RCC 7860 (cell line): ENCODE measurements at places on chromosomes 16 and 17.

DNA sequence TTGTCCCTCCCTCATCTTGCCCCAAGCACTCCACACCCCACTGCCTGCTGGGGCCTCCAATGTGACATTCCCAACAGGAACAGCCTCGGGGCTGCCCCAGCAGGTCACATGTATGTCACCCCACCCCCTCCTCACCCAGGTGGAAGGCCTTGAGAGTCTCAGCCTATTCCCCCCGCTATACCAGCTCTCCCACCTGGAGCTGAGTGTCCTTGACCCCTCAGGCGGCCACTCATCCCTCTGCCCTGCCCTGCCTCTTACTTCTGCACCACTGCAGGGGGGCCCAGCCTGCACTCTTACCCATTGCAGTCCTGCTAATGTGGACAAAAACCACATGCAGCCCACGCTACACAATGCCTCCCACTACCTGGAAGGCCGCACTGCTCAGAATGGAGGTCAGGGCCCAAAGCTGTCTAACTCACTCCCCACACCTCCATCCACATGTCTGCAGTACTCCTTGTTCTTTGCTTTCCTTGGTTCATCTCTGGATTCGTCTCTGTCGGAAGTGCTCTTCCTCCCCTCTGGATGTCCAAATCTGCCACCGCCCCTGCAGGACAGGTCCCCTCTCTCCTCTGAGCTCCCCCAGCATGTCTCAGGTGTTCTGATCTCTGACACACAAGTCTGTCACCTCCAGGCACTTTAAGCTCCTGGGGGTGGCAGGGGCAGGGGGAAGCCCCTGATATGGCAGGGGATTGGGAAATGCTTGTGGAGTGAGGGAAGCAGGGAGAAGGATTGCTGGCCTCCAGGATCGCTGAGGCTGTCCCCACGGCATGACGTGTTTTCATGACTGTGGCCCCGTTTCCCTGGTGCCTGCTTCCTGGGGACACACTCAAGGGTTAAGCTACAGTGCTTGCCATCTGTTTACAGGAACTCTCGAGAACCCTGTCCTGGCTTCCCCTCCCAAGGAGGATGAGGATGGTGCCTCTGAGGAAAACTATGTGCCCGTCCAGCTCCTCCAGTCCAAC, 20.8 kb downstream of the TRPV2 start:
- no peak for DNase-seq

DNA sequence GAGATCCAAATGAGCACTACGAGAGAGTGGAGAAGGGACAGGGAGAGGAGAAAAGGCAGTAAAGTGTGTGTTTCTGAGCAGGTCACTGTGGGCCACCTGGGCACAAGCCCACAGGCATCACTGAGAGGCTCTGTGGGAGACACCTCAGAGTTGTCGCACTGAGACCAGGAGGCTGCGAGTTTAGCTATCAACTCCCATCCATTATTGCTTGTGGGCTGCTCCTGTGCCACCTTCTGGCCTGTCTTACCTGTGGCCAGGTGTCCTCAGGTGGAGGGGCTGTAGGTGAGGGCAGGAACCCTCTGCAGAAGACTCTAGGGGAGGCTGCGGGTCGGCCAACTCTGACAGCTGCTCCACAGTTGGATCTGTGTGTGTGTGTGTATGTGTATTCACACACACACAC, 2.5 kb upstream of the PRR29 start:
- DNase-seq = no peak

GRCh38 chr17:78674595-78675315, 97.6 kb upstream of the DNAH17 start:
- no peak for DNase-seq

- DNase-seq = no peak
Measured at GRCh38 chr17:55620945-55621344, 101.7 kb downstream of the TMEM100 start.

DNA sequence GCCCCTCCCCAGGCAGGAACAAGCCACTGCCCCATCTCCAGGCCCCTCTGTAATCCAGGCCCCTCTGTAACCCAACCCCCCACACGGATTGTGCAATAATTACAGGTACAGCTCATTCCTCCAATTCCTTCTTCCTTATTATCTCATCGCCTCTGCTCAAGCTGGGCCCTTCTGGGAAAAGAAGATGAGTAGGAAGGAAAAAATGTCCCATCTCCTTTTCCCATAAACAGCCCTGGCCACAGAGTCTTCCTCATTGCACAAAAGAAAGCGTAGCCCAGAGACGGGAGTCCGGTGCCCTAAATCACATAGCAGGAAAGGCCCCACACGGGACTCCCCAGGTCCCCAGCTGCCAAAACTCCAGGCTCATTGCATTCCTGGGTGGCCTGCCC, 3.6 kb upstream of the LITAFD start:
- DNase-seq = peak; percentile 84

GRCh38 chr17:75808905-75809621, 24.5 kb downstream of the UNK start:
- DNase-seq = peak; percentile 51

- no peak for DNase-seq
Measured at GRCh38 chr16:8899709-8900317, 17.7 kb downstream of the LITAFD start.

- no peak for DNase-seq
Measured at GRCh38 chr17:72079700-72080099, 41.1 kb upstream of the SOX9 start.

- DNase-seq = no peak
Measured at GRCh38 chr17:49859991-49860953, 12.4 kb upstream of the TAC4 start.

DNA sequence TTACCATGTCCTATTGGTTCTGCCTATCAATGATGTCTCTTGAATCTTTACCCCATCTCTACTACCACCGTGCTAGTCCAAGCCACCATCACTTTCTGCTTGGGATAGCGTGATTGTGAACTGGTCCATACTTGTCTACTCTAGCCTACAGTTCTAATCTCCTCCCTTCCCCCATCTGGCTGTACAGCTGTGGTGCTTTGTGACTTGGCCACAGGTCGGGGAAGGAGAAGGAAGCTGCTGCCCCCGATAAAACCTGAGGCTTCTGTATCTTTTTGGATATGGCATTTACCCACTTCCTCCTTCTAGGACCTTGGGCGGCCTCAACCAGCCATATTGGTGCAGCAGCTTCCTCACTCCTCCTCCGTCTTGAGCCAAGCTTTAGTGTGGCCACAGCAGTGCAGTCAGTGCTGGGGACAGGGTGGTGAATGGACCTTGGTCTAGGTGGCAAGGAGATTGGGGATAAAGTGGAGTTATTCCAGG, 314 bp upstream of the ITGA2B start:
- no peak for DNase-seq

DNA sequence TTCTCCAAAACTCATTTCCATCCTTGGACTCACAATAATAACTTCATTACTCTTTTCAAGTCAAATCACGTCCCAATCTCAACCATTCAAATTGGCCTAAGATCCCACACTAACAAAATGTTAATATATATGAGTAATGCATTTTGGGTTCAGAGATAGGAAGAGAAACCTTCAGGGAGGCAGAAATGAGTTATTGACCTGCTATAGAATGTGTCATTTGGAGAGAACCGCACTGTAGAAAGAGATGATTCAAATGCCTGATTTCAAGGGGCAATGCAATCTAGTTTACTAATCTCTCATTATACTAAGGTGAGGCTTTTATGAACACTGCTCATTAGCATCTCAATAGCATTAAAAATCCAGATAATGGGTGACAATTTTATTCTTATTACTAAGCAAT, 1595.0 kb upstream of the GOT2 start:
- DNase-seq = no peak

DNA sequence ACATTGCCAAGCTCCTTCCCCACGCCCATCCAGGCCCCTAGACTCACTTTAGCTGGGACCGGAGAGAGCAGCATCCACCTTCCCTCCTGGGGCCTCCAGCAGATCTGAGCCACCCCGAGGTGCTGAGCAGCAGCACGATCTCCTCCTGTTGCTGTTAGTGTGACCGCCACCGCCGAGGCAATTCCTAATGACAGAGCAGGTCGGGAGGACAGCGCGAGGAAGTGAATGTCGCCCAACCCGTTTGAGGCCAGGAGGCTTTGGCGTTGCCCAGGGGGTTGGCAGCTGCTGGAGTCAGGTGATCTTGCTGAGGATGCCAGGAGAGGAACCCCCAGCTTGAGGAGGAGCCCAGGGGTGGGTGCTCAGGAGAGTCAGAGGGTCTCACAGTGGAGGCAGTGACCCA, at the start of gene RNF222:
Gene RNF222 (minus strand): TSS at position 192 of the 400 bp plus-strand sequence. CDS start 4,366 bp downstream, outside the sequence.
- DNase-seq = no peak

DNA sequence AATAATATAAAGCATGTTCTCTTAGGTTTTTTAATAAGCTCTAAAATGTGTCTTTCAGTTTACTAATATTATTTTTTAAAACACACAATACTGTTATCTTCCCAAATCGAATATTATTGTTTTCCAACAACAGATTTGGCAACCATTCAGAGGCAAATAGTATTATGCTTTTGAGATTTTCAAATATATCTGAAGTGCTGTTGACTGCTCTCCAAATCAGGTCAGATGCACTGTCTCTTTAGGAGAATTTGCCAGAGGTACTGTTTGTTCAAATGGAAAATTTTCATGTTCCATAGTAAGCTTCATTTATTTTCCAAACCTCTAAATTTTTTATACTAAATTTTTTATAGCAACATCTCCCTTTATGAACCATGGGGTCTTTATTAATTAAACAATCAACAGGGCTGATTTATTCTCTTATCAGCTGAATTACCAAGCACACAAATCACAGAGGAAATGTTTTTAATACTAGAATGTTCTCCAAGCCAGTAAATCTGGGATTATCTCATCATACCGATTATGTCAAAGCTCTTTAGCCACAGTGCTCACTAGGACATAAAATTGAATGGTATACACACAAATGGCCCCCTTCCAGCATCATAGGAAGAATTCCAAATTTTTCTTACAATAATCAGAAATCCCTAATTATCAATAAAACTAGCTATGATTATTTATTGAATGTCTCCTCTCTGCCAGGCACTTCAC, 108.8 kb upstream of the HLF start:
- no peak for DNase-seq
